ENCODE measurements at places on chromosomes 13 and 19.

- no peak for DNase-seq
Observed at GRCh38 chr13:93231867-93232266, 5.3 kb downstream of the GPC6 start.

DNA sequence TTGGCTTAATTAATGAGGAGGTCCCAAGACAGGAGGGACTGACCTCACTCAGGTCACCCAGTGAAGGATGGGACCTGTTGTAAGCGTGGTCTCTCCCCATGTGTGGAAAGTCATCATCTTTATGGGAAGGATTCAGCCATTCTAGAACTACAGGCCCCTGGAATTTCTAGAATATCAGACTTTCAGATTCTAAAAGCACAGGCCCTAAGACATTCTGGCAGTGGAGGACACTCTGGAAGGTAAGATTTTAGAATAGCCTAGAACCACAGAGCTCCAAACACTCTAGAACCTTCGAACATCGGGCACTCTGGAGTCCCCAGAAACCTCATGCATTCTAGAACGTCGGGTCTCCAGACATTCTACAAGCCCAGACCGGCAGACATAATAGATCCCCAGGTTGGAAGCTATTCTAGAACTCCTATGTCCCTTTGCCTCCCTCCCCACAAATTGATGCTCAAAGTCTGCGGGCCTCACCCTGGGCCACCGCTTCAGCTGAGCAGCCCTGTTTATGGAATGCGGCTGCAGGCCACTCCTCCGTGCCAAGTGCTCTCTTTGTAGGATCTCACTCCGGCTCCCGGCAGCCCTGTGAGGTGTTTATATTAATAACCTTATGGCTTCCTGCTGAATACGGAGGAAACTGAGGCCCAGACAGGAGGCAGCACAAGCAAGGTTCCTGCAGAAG, 1.9 kb upstream of the KLK15 start:
- peak; percentile 15 for DNase-seq

GRCh38 chr19:50356691-50357177, 8.7 kb downstream of the NAPSA start:
- DNase-seq = no peak

DNA sequence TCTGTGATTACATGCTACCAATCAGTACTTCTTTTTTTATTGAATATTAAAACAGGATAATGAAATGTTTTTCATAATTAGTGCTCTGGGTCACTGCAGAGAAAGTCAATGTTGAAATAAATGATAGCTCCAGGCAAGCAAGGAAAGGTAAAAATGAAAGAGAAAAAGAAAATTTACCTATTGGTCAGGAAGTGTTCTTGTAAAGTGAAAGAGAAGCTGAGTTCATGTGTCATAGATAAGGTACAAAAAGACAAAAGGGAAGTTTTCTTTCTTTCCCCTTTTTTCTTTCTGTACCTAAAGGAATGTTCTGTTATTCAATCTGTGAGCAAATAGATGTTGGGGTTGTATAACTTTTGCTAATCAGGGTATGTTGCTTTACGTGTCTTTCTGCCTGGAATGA, 197.0 kb downstream of the PCDH9 start:
- no peak for DNase-seq

GRCh38 chr19:28614634-28615545, 598.1 kb downstream of the UQCRFS1 start:
- no peak for DNase-seq

DNA sequence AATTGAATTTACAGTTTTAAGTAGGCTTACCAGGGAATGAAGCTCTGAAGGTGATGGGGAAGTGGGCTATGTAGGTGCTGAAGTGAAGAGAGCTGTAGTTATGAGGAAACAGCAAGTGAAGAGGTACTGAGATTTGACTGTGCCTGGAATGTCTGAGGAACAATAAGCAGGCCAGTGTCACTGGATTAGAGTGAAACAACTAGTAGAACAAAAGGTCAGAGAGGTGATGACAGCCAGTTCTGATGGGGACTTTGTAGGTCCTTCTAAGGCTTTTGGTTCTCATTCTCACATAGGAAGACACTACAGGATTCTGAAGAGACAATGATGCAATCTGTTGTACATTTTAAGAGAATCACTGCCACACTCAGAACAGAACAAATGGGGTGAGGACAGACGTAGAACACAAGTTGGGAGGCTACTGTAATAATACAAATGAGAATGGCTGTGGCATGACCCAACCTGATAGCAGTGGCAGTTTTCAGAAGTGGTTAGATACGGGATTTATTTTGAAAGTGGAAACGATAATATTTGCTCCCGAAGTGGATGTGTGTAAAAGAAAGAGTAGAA, 130.8 kb downstream of the MYCBP2 start:
- no peak for DNase-seq

DNA sequence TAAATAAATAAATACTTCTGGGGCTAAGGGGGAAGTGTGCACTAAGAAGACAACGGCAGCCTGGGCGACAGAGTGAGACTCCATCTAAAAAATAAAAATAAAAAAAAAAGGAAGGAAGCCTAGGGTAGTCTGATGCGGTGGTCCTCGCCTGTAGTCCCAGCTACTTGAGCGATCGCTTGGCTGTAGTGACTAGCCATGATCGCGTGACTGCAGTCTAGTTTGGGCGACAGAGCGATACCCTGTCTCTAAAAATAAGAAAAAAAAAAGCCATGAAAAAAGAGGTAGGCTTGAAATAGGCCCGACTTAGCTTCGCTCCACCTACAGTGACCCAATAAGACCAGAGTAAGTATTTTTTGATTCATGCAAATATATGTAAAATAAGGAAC, 661 bp upstream of the BABAM1 start:
- DNase-seq = no peak

- no peak for DNase-seq
Observed at GRCh38 chr19:15328312-15328711, 4.0 kb downstream of the BRD4 start.

DNA sequence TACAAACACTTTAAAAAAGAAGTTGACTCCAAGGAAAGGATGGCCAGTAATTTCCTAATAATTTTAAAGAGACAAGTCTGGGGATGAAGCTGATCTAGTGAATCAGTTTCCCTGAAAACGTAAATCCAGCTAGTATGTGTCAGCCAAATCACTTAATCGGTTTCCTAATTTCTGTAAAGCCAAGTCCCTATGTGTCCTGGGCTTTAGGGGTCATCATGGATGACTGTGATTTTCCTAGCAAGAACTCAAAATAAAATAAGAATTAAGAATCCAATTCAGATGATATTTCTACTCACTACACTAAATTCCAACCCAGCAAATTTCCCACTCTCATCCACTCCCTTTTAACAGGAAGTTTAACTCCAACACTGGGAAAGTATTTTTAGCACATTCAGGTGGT, 35.9 kb downstream of the ELF1 start:
- no peak for DNase-seq

GRCh38 chr13:52414963-52415362, 9.0 kb upstream of the THSD1 start:
- peak; percentile 82 for DNase-seq

- no peak for DNase-seq
Observed at GRCh38 chr19:4640247-4641000, 1.1 kb downstream of the TNFAIP8L1 start.

DNA sequence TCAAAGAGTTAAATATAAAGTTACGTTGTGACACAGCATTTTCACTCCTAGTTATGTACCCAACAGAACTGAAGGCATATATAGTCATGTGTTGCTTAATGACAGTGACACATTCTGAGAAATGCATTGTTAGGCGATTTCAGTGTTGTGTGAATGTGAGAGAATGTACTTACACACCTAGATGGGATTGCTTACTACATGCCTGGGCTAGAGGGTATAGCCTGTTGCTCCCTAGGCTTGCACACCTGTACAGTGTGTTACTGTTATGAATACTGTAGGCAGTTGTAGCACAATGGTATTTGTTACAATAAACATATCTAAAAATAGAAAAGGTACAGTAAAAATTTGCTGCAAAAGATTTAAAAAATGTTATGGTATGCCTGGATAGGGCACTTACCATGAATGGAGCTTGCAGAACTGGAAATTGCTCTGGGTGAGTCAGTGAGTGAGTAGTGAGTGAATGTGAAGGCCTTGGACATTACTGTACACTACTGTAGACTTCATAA, 89.2 kb downstream of the DHRS12 start:
- peak; percentile 62 for DNase-seq

DNA sequence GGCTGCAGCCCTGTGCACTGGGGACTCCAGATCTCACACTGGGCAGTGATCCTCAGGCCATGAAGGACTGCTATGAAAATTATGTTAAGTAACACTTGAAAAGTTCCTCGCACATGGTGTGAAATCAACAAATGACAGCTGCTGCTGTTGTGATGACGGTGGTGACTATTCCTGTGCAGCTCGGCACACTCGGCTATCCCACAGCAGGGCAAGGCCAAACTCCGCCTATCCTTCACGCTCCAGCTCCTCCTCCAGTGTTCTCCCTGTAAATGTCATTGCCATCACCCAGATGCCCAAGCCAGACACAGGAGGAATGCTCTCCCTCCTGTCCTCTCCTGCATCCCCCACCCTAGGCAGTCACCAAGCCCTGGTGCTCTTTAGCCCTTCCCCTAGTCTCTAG, 31.3 kb downstream of the GRIK5 start:
- DNase-seq = no peak

- DNase-seq = peak; percentile 74
Observed at GRCh38 chr19:2274931-2275535, 6.9 kb downstream of the PEAK3 start.

DNA sequence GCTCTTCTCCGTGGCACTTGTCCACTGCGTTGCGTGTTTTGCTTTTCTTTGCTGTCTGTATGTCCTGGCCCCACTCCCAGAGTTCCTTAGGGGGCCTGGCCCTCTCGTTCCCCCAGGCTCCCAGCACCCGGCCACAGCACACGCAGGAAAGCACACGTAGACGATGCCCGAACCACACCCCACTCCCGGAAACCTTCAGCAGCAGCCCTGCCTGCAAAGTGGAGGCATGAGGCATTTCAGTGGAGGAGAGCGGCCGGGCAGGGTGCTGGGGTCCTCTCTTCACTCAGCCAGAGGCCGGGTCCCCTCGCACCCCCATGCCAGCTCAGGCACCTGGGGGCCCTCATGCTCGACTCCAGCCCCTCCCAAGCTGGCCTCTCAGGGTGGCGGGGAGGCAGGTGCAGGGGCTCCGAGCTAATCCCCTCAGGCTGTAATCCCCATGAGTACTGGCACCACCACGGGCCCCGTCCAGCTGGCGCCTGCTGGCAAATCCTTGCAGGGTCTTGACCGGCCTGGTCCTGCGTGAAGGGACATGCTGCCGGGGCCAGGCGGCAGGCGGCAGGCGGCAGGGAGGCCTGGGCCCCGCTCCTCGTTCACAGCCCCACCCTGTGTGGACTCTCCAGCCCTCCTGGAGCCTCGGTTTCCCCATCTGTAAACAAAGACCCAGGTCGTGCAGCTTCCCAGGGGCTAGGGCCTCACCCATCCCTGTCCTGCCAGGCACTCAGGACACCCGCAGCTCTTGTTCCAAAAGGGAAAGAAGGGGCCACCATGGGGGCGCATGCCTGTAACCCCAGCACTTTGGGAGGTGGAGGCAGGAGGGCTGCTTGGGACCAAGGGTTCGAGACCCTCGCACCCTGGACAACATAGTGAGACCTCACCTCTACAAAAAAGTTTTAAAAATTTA, 7.0 kb downstream of the PIP5K1C start:
- DNase-seq = no peak

DNA sequence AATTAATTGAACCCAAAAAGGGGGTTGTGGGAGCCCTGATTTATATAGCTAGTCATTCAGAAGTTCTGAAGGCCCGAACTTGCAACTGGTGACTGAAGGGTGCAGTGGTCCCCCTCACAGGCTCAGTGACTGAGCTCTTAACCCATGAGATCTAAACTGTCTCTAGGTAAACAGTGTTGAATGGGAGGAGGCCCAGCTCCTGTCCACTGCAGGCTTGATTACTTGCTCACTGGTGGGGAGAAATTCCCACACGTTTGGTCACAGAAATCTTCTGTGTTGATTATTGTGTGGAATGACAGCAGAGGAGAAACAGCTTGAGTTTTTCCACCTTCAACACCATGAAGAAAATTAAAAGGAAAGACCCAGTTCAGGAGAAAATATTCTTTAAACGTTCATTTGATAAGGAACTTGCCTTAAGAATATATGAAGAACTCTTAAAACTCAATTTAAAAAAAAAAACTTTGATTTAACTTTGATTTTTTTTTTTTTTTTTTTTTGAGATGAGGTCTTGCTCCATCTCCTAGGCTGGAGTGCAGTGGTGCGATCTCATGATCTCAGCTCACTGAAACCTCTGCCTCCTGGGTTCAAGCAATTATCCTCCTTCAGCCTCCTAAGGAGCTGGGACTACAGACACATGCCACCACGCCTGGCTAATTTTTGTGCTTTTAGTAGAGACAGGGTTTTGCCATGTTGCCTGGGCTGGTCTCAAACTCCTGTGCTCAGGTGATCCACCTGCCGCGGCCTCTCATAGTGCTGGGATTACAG, 249.3 kb downstream of the UQCRFS1 start:
- no peak for DNase-seq

- DNase-seq = peak; percentile 84
Observed at GRCh38 chr13:73702419-73703071, 431.7 kb downstream of the KLF12 start.
